ENCODE measurements at places on chromosomes 16 and 17.

GRCh38 chr17:30939051-30939689 lies 17.4 kb downstream of the ADAP2 start:
- DNase-seq: no peak

GRCh38 chr16:74026373-74027281 lies 270.0 kb upstream of the PSMD7 start:
- no peak for DNase-seq

DNA sequence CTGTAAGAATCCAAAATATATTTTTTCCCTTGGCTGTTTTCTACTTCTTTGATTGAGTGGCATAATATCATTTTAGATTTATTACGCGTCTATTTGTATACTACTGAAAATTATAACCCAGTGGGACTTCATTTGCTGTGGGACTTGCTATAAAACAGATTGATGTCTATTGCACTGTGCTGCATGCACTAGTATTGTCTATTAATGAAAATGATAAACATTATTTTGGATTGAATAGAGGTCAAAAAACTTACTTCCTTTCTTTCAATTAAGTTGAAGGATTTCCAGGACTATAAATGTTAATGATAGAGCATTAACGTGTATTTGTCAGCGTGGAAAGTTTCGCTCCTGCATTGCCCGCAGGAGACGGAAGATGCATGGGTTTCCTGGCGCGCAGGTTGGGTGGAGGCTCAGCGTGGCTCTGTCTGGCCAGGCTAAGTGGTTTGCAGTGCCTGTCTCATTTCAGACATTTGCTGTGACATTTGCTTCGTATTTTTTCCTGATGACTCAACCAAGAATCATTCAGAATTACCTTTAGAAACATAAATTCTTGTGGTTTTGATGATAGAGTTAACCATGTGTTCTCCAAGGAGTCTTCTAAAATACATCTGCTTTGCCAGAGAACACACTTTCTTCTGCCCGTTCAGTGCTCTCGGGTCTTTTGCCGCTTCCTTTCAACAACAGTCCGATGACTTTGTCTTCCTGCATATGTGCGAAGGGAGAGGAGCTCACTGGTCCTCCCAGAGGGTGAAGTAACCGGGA lies 216.7 kb downstream of the RPTOR start:
- peak; percentile 60 for DNase-seq

- no peak for DNase-seq
These were observed 1.2 kb downstream of the HDAC5 start for GRCh38 chr17:44121997-44122815.

DNA sequence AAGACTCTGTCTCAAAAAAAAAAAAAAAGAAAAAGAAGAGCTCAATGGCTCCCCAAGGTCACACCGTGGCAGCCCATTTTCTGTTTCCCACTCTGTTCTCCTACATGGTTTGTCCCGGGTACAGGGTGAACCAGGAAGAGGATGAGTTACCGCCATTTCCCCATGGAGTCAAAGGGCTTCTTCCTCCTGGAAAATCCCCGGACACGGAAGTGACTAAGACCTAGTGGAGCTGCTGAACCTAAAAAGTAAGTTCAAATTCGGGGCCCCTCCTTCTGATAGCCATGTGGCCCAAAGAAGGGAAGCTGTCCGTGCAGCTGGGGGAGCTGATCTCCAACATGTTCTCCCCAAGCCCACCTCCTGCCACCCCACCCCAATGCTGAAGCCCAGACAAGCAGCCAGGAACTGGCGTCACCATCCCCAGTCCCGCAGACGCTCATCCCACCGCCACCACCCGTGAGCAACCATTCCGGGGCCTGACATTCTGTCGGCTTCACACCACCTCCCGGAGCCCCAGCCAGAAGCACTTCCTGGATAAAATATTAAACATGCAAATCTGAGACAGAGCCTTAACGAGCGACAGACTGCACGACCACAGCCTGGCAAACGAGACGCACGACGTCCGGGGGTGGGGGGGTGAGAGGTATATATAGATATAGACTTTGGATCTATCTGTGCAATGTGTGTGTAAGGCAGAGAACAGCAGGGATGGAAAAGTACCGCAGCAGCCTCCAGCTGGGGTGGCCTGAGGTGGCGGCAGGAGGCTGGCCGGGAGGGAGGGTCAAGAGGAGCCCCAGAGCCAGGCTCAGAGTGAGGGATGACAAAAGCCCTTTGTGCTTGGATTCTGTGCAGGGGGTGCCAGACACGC lies 17.6 kb downstream of the EPOP start:
- no peak for DNase-seq

GRCh38 chr16:1412847-1413246 lies 1.7 kb downstream of the UNKL start:
- DNase-seq: no peak

- DNase-seq: no peak
These were observed 13.0 kb downstream of the NLRP1 start for GRCh38 chr17:5571281-5571680.

DNA sequence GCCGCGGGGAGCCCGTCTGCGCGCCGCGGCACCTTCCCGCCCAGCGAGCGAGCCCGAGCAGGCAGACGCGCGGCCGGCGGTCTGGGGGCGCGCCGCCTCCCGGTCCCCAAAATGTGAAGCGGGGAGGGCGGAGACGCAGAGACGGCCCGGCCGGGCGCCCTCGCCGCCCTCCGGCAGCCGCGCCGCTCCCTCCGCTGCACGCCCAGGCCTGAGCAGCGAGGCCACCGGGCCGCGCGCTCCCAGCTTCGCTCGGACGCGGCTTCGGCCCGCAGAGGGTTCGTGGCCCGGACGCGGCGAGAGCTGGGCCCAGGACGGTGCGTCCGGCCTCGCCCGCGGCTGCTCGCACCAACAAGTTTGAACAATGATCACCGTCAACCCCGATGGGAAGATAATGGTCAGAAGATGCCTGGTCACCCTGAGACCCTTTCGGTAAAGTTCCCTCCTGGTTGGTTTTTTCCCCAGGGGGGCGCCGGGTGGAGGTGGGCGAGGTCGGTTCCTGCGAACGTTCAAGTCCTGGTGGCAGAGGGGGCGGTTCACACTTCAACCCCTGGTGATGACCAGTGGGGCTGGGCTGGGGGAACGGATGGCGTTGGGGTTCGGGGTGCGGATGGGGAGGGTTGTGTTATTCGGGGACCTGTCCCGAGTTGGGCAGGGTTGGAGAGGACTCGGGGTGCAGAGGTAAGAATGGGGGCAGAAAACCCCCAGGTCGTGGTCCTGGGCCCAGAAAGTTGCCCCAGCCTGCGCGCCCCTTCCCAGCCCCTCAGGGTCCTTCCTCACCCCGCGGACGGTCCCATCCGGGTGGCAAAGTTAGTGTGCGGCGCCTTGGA lies 678 bp downstream of the MGAT5B start:
- no peak for DNase-seq

- no peak for DNase-seq
These were observed 790.8 kb upstream of the SOX9 start for GRCh38 chr17:71330099-71330375.

DNA sequence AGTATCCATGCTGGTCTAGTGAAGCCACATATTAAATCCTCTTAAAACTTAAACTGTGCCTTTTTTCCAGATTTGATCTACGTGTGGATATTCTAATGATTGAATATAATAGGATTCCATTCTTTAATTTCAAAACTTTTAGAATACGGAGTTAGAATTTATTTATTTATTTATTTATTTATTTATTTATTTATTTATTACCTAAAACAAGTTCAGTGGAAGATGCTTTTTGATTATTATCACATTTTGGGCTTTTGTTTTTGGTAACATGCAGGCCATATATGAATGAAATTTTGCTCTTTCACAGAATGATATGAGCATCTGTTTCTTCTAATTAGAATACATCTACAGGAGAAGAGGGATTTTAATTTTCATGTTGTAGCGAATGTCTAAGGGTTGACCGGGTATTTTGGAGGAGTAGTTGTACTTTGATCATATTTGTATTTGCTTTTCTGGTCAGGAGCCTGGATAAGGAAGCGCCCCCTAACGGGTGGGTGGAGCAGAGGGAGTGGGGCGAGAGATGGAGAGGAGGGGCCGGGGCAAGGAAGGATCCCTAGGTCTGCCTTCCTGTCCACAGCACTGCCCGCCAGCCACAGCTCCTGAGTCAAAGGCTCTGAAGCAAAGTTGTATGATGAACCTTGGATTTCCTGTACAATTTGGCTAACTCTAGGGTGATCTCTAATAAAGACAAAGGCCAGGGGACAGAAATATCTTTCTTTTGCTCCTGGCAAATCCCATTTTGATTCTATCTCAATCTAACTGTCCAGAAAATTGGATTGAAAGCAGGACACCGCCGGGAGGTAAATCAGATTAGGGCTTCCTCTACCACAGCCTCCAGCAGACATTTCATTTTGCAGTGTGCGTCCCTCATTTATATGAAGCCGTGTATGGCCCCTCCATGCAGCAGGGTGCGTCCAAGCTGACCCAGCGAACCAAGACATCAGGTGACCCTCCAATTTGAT lies 149.1 kb downstream of the PRKCA start:
- no peak for DNase-seq

DNA sequence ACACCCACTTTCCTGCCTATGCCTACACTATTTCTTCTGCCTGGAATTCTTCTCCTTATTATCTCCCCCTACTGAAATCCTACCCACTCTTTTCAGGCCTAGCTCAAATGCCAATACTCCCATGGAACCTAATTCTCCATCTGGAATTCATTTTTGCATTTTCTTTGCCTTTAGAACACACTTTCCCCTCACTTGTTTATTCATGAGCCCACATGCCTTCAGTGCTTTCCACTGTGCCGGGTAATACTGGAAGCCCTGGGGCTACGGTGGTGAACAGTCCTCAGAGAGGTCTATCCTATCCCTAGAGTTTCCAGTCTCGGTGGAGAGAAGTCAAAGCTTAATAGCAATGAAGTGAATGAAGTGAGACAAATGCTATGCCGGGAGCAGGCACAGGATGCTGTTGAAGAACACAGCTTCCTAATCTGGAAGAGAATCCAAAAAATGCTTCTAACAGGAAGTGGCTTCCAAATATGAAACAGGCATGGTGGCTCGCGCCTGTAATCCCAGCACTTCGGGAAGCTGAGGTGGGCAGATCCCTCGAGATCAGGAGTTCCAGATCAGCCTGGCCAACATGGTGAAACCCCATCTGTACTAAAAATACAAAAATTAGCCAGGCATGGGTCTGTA lies 322.4 kb downstream of the GRIN2A start:
- DNase-seq: no peak

DNA sequence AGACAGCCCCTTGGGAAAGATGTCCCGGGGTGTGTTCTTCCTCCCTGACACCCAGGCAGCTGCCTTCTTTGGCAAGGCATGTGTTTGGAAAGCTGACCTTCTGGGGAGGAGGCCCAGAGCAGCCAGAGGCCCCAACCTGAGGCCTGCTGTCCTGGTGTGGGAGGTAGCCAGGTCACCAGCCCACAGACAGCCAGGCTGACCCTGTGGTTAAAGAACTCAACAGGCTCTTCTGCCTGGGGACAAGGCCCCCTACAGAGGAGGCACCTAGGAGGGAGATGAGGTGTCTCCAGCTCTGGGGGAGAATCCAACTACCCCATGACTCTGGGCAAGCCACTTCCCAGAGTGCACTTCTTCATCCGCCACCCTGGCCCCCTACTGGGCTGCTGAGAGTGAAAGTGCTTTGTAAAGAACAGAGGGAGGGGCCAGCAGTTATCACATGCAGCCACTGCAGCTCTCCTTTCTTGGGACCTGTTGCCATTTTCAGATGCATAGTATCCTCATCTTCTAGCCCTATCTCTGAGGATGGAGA lies 13.1 kb upstream of the SREBF1 start:
- peak; percentile 86 for DNase-seq

GRCh38 chr17:40524243-40524965 lies 23.0 kb upstream of the TNS4 start:
- no peak for DNase-seq

GRCh38 chr17:70158180-70158579 lies 11.2 kb upstream of the KCNJ2 start:
- no peak for DNase-seq

GRCh38 chr17:47400333-47400732 lies 76.6 kb downstream of the EFCAB13 start:
- DNase-seq: no peak

GRCh38 chr17:43003542-43004172 lies 2.9 kb upstream of the IFI35 start:
- DNase-seq: no peak

GRCh38 chr16:80202831-80203413 lies 337.9 kb upstream of the DYNLRB2 start:
- no peak for DNase-seq

DNA sequence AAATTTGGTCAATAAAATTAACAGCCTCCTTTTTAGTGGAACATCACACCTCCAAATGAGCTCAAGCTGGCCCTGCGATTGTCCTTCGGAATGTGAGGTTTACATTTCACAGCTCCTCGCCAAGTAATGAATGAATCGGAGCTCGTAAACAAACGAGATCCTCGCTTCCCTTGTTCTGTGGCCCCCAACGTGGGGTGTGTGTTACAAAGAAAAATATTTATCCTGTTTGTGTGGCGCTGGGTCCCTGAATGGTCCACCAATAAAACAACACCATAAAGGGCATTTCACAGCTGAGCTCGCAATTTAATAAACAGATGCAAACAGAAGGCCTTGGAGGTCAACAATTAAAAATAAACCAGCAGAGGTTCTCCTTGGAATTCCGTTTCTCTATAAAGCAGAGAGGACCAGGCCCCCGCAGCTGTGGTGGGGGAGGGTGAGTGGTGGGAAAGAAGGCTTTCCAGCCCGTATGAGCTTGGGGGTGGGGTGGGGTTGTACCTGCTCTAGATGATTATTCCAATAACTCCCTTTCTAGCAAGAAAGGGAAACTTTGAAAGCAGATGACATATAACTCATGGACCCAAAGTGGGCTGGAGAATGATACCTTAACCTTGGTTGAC lies 393.9 kb upstream of the SALL1 start:
- no peak for DNase-seq

DNA sequence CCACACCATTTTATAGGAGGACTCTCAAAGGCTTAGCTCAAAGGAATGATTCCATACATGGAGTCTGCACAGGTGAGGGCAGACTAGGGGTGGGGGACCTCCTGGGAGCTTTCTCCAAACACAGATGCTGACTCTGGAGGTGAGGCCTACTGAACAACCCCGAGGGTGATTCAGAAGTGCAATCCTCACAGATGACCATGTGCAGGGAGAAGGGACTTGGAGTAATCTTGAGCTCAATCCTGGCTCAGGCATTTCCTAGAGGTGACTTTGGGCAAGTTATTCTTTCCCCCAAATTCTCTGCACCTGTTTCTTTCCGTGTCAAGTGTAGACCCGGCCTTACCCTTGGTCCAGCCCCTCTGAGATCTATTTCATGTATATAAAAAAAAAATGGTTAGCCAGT lies 401.5 kb downstream of the SLC39A11 start:
- DNase-seq: no peak

DNA sequence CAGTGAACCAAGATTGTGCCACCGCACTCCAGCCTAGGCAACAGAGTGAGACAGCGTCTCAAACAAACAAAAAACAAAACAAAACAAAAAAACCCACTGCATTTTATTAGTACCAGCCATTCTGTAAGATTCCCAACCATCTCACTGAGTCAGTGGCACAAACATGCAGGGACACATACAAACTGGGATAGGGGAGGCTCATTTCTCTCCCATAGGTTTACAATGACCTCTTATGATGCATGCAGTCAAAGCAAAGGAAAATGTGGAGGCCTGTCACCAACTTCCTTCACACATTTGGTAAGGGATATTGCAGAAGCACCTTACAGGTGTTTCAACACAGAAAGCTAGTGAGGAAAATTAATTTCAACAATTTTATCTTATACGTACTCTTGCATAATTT lies 12.4 kb upstream of the STRADA start:
- DNase-seq: no peak

- DNase-seq: no peak
These were observed 479.3 kb upstream of the ZFHX3 start for GRCh38 chr16:73527187-73527586.

- no peak for DNase-seq
These were observed 245.2 kb downstream of the SEC14L1 start for GRCh38 chr17:77385750-77386501.
